ENCODE measurements at places on chromosomes 13 and 19.

- DNase-seq = peak; percentile 90
These were observed 11.1 kb upstream of the ARRDC2 start for GRCh38 chr19:17996826-17997316.

DNA sequence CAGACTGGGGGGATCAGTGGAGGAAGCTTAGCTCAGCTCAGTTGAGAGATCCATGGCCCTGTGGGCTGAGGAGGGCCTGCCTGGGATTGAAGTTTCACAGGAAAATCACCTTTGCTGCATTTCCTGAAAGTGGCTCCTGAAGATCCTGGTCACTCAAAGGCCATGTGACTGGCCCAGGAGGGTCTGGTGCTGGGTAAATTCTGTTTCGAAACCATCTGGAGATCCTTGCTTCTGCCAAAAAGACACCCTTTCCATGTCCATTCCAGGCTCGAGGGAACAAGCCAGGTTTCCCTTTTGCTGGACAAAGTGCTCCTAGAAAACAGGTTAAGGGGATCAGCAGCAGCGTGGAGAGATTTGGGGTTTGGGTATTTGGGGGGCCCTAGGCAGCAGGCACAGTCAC lies 293.3 kb downstream of the ZNF536 start:
- DNase-seq = peak; percentile 18

DNA sequence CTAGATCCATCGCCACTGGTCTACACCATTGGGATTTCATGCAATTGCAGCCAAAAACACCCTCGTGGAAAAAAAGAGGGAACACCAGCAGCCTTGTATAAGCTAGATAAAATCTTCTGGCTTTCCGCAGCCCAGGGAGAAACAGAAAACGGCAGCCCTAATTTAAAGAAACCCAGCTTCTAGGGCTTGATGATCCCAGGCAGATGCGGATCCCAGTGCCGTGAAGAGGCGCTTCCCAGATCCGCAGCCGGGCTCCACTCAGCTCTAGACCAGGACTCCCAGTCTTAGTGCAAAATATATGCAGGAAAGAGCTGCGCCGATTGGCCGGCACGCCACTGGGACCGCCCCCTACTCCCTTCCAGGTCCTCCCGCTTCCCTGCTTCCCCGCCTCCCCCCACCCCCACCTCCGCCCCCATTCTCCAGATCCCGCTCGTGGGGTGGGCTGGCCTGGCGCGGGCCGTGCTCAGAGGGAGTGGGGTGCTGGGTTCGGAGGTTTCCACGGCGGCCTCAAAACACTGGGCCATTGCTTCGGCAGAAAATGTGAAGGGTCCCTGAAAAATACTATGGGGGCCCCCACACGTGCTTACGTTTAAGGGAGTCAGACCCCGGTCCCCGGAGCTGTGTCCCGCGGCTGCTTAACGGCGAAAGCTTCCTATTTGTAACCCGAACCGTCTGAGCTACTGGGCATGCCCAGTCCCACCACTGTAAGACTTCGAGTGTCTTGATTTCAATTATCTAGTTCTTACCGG lies 63.1 kb downstream of the SERP2 start:
- peak; percentile 98 for DNase-seq

DNA sequence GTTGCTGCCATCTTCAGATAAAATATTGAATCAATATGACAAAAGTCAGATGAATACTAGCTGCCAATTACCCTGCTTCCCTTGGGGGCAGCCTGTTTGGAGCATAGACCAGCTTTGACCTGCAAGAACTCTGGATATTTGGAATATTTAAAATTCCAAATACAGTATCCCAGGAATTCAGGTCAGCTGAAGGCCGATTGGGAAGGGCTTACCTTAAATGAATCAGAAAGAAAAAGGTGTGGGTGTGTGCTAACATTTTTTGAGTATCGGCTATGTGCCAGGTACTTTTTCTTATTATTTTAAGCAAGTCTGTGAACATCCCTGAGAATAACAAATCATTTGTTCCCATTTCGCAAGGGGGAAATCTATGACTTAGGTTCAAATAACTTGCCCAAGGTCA lies 1.8 kb upstream of the RUBCNL start:
- no peak for DNase-seq

DNA sequence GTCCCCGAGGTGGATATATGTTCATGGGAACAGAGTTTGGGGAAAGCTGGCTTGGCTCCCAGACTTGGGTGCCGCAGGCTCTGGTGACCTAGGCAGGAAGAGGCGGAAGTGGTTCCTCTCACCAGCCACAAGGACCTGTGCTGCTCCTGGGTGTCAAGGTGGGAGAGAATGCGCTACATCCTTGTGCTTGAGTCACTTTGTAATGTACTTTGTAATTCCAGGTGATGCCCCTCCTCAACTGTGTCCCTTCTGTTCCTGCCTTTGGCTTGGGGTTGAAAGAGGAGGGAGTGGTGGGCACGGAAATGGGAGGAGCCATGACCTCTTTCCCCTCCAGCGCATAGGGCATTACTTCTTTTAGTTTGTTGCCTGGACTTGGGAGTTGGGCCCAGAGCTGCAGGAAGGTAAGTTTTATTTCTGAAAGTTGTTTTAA lies 10.9 kb downstream of the GARRE1 start:
- no peak for DNase-seq

- no peak for DNase-seq
These were observed at the start of gene UBE2M for GRCh38 chr19:58558066-58558622. UBE2M (minus strand) TSS chr19:58558611; CDS start chr19:58558381, 230 bp downstream.

- no peak for DNase-seq
These were observed 12.1 kb downstream of the EPS15L1 start for GRCh38 chr19:16459680-16460079.

- DNase-seq = no peak
These were observed 133.7 kb downstream of the MTUS2 start for GRCh38 chr13:28953714-28954418.

- DNase-seq = no peak
These were observed 18.4 kb downstream of the ZNRF4 start for GRCh38 chr19:5473646-5474045.

GRCh38 chr13:102839462-102839861 lies 6.4 kb upstream of the ERCC5 start:
- DNase-seq = no peak

DNA sequence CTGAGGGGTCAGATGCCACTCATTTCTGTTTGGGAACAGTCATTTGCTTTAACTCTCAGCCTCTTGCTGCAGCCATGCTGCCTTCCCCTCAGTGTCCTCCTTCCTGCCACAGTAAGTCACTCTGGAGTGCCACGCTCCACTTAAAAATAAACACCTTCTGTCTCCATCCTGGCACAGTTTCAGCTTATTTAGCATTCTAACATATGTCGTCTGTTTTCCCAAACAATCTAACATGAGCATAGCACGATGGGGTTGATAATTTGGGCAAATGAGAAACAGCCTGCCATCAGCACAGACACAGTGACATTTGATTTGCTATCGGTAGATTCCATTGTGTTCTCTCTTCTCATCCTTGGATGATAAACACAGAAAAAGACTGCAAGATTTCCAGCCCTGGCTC lies 768.6 kb downstream of the UQCRFS1 start:
- peak; percentile 42 for DNase-seq

DNA sequence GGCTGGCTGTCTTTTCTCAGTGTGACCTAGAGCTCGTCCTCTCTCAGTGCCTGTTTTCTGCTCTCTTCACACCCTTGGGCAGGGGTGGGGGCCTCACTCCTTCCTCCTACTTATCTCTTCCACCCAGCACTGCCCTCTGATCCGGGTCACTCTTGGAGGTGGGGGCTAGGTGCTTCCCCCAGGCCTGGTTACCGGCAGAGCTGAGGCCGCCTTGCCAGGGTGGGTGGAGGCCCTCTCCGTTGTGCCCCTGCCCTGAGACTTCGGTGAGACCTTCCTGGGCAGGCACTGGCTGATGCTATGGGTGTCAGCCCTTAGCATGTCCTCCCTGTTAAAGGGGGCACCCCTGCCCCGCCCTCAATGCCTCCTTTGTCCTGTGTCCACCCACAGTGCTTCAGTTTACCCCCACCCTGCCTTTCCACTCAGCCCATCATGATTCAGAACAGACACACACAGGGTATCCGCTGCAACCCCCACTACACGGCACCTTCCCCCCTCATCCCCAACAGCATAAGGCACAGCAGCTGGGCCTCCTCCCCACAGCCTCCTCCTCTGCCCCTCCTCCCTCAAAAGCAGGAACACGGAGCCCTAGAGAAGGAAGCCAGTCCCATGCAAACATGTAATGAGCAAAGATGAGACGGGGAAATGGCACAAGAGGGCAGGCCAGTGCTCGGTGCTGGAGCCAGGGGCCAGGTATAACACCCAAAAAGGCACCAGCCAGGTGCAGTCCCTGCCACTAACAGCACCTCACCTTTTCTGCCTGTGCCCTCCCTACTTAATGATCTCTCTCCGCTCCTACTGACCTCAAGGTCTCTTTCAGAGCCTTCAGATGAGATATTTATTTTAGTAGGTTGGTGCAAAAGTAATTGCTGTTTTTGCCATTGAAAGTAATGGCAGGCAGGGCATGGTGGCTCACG lies 9.8 kb downstream of the ZGLP1 start:
- DNase-seq = no peak

GRCh38 chr13:31431722-31432137 lies 232.0 kb downstream of the B3GLCT start:
- no peak for DNase-seq

DNA sequence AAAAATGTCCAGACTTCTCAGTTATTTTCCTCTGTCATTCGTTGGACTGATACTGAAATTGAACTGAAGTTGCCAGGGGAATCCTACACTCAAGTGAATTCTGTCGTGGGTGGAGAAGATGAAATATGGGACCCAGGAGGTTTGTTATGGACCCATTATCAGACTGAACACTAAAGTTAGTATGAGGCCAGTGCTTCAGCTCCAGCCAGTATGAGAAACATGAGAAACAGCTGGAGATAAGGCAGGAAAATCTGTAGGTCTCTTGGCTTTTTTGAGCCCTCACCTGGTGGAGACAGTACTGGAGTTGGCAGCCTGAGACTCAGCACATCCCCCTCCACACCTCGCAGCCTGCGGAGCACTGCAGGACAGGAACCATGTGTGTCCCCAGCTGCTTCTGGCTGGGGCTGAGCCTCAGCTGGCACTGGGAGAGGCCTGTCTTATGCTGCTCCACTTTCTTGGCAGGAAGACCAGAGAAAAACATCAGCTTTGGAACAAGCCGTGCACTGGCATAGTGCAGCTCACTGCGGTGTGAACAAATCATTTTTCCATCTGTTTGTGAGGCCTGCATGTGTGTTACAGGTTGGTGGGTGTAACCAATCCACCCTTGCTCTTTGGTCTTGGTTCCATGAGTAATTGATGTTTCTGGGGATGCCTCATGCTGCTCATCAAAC lies 641.0 kb downstream of the FGF9 start:
- DNase-seq = peak; percentile 78

DNA sequence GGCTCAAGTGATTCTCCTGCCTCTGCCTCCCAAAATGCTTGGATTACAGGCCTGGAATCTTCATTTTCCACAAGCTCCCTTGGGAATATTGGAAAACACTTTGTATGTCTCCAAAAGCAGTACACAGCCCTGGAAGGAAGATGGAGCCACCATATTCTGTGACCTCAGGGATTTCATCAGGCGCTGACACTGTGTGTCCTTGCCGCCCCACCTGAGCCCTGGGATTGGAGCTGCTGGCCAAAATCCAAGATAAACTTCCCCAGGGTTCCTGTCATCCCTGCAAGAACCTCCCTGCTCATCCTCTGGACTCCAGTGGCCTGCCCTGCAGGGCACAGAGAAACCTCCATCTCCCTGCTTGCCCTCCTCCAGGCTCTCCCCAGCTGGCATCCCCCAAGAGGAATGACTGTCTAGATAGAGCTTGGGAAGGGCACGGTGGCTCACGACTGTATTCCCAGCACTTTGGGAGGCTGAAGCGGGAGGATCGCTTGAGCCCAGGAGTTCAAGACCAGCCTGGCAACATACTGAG lies 1.3 kb upstream of the GNG7 start:
- no peak for DNase-seq

GRCh38 chr19:7159105-7159933 lies 89.8 kb downstream of the ZNF557 start:
- peak; percentile 74 for DNase-seq

DNA sequence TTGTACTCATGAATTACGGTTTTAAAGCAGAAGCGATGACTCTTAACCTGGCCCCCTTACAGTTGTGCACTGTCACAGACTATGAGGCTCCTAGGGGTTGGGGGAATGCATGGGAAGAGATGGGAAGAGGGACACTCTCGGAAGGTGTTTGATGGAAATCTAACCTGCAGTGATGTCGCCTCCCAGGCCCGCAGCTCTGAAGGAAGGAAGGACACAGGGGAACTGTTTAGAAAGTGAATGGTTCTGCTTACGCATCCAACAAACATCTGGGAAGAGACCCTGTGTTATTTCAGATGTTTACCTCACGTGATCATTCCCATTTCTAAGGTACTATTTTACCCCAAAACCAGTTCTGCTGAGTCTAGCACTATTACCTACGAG lies 48.0 kb upstream of the SLC7A9 start:
- DNase-seq = no peak

DNA sequence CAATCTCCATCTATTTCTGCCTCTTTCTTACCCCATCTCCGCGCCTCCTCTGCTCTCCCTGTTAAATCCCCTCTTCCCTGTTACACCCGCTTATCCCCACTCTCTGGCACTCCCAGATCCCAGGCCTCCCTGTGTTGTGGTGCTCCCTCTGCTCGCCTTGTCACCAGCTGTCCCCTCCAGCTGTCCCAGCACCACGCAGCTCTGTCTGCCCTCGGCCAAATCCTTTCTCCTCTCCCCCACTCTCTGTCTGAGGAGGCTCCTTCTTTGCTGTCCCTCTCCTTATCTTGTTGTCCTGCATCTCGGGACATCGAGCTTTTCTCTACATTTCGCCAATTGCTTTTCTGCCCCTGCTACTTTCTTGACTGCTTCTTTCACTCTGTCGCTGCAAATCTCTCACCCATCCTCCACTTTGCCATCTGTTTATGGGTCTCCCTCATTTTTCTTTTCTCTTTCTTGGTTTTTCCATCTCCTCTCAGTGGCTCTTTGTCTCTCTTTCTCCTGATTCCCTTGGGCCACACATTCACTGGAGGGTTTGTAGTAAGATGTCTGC lies 941 bp downstream of the ZNF160 start:
- no peak for DNase-seq

DNA sequence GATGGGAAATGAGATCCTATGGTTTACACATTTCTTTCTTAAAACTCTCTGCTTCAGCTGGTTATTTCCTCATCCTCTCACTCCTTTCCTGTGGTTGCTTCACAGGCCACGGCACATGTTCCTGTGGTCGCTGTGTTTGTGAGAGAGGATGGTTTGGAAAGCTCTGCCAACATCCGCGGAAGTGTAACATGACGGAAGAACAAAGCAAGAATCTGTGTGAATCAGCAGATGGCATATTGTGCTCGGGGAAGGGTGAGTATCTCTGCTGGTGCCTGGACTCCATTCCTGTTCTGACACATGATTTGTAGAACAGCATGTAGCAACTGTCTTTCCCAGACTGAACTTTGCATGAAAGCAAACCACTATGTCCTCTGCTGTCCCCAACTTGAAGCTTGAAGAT lies 254.2 kb downstream of the ITGBL1 start:
- no peak for DNase-seq

DNA sequence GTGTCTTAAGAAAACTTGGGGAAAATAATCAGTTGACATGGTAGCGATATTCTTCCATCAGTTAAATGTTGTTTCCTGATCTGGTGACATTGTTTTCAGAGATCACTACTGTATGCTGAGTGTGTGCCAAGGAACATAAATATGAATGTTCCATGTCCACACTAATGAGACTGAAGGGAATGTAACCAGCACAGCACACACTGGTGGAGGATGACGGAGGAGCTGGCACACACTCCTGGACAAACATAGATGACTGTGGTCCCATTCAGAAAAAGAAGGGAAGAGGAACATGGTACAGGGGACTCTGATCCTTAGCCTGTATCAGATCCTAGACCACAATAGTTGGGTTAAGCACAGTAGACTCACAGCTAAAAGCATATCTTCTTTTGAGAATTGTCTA lies 574.8 kb downstream of the MYO16 start:
- no peak for DNase-seq

GRCh38 chr13:22599156-22599555 lies 581.6 kb upstream of the SGCG start:
- no peak for DNase-seq

All from left forelimb (tissue), 1 donor.